ENCODE measurements at places on chromosomes 3 and 15.

- no peak for DNase-seq
Observed at GRCh38 chr3:190883973-190884832, 21.7 kb upstream of the GMNC start.

DNA sequence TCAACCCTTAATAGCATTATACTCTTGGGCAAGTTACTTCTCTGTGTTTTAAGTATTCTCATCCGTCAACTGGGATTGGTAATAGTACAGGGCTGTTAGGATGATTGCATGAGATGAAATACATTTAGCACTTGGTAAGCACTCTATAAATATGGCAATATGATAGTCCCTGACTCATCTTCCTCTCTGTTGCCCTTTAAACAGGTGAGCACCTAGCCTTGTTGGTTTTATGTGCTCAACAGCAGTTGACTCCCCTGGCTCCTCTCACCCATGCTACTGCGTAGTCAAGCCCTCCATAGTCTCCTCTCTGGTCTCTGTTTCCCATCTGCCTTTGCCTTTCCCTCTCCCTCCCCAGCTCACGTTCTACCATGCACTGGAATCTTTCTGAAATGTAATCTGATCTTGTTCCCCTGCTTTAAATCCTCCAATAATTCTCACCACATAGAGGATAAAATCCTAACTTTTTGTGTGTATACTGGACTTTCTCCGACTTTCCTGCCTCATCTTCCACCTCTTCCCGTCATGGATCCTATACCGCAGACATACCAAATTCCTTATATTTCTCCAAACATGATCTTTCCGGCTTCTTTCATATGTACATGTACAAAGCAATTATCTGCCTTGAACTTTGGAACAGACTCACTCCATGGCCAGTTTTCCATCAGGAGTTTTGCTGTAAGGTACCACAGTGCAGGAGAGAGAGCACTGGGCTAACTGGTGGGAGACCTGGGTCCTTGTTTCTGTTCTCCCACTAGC lies 42.3 kb downstream of the FSD2 start:
- DNase-seq: no peak

- no peak for DNase-seq
Observed at GRCh38 chr15:77821188-77821958, 188.7 kb upstream of the LINGO1 start.

DNA sequence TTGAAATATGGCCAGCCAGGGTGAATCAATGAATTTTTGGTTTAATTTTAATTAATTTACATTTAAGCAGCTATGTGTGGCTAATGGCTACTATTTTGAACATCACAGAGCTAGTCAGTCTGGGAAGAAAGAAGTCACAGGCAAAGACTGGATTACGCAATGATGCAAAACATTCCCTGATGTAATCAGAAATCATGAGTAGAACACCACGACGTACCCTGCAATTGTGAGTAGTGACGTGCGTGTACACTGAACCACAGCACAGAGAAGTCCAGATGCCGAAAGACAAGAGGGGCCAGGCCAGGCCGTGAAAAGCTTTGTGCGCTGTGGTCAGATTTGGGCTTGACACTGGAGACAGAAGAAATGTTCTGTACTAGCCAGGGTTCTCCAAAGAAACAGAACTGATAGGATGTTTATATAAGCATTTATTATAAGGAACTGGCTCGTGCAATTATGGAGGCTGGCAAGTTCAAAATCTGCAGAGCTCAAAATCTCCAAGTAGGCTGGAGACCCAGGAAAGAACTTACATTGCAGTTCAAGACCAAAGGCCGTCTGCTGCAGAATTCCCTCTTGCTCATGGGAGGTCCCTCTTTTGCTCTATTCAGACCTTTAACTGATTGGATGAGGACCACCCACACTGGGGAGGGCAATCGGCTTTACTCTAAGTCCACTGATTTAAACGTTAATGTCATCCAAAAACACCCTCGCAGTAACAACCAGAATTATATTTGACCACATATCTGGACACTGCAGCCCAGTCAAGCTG lies 44.6 kb downstream of the SH3BP5 start:
- DNase-seq: no peak

GRCh38 chr3:79766496-79767193 lies 1.2 kb downstream of the ROBO1 start:
- no peak for DNase-seq

GRCh38 chr3:172132159-172132586 lies 92.8 kb downstream of the FNDC3B start:
- DNase-seq: no peak

DNA sequence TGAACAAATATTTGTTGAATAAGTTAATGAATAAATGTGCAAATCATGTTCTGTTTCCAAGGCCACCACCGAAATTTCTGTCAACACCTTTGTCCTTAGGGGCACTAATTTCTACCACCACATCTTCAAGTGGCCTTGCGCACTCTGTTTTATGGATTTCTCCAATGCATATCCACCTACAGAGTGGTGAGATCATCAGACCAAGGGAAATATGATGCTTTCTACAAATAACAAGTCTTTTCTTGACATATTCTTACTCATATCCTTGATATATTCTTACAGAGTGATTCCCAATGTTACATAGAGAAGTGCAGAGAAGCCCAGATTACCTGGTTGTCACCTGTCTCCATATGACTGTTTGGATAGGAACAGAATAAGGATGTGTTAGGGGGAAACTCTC lies 36.1 kb upstream of the TMCO5A start:
- DNase-seq: no peak

DNA sequence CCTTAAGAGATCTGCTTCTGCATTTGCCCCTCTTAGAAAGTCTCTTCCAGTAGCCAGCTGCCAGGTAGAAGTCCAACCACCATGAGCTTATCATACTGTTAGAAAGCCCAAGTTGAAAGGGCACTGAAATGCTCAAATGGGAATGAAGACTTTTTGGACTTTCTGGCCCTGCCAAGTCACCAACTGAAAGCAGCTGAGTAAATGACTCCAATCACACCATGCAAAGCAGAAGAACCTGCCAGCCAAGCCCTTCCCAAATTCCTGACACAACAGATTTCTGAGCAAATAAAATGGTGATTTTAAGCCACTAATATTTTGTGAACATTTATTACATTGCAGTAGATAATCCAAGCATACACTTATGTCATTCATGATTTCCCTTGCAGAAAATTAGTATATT lies 2.1 kb upstream of the CMTM8 start:
- no peak for DNase-seq

- no peak for DNase-seq
Observed at GRCh38 chr3:123367467-123368154, 81.3 kb downstream of the ADCY5 start.

GRCh38 chr3:128472449-128473179 lies 5.9 kb upstream of the DNAJB8 start:
- no peak for DNase-seq

- DNase-seq: no peak
Observed at GRCh38 chr3:45236964-45237363, 10.9 kb upstream of the TMEM158 start.

GRCh38 chr15:56582785-56583184 lies 117.8 kb upstream of the MNS1 start:
- no peak for DNase-seq

DNA sequence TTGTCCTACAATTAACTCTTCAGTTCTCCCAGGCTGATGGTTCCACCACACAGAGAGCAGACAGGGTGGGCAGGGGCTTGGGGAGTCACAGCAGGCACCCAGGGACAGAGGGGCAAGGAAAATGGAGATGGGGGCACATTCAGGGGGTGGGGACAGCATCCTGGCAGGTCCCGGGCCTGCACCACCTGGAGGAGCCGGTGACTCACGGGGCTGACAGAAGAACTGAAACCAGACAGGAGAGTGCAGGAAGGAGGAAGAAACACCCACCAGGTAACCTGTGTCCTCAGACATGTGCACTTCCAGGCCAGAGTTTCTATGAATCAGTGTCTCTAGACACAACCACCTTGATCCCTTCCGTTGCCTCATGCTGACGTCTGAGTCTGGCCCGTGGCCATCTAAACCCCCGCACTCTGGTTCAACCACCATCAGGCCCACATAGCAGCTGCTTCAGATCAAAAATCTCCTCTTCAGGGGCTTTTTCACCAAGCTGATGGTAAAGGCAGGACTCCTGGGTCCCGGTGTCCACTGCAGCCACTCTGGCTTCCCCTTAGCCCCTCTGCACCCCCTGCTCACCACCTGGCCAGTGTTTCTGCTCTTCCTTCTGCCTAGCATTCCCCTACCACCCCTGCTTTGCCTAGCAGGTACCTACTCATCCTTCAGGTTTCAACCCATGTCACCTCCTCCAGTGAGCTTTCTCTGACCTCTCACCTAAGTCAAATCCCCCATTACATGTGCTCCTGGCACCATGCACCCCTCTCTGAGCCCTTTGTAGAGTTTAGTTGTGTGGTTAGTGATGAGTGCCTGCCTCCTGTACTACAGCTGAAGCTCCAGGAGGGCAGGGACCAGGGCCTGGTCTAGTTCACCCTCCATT lies 16.5 kb upstream of the CYP11A1 start:
- peak; percentile 17 for DNase-seq
